ENCODE measurements at places on chromosomes 3 and 15. TPM values are rescaled to one million over a fixed set of nuclear protein-coding genes. Genes with fewer than 3 reads are reported as not detected.
A peak's percentile ranks its signal among the peaks of the same experiment; 100 is the strongest.

The OIP5 gene
- 6.7 TPM for polyA plus RNA-seq

GRCh38 chr15:84647726-84648125 lies 6.4 kb downstream of the WDR73 start:
- no peak for DNase-seq

GRCh38 chr3:133448478-133449122 lies 48.7 kb downstream of the BFSP2 start:
- DNase-seq: no peak

The MUC20 gene
- polyA plus RNA-seq: 18.9 TPM

DNA sequence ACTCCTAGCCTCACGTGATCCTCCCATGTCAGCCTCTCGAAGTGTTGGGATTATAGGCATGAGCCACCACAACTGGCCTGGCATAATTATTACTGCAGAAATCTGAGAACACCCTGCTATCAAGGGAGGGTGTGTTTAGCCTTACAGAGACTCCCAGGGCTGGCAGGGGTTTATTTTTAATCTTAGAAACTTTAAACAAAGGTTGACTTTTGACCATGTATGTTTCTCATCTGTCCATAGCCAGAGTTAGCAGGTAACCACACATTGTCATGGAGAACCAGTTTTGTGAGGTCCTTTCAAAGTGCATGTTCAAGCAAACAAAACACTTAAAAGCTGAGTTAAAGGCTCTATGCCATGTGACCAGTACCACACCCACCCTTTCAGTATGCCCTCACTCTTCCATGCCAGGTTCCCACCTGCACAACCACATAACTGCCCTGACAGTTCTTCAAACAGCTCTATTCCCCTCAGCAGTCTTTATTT lies 11.1 kb downstream of the SIAH2 start:
- DNase-seq: peak; percentile 82

DNA sequence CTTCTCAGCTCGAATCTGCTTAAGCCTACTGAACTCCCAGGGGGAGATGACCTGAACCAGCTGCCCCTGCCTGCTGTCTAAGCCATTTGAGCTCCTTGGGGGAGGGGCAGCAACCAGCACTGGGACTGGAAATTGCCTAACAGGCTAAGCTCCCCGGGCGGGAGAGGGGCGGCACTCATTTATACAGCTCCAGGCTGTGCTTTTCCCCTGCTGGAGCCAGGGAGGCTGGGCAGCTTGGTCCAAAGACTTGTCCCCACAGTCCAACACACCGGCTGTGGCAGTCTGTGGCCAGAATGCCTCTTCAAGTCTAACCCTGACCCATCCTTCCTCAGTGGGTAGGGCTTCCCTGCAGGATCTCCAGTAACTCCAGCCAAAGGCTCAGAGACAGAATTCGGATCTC lies 1241.5 kb downstream of the ROBO2 start:
- no peak for DNase-seq

GRCh38 chr3:14845826-14846225 lies 27.1 kb downstream of the FGD5 start:
- DNase-seq: peak; percentile 15

The FRMD5 gene
- not detected for polyA plus RNA-seq

- peak; percentile 74 for DNase-seq
Observed at GRCh38 chr3:194985031-194985578, 285.9 kb downstream of the XXYLT1 start.

GRCh38 chr15:93173369-93173768 lies 84.4 kb upstream of the RGMA start:
- no peak for DNase-seq

- peak; percentile 66 for DNase-seq
Observed at GRCh38 chr3:632571-633170, 436.1 kb downstream of the CHL1 start.

DNA sequence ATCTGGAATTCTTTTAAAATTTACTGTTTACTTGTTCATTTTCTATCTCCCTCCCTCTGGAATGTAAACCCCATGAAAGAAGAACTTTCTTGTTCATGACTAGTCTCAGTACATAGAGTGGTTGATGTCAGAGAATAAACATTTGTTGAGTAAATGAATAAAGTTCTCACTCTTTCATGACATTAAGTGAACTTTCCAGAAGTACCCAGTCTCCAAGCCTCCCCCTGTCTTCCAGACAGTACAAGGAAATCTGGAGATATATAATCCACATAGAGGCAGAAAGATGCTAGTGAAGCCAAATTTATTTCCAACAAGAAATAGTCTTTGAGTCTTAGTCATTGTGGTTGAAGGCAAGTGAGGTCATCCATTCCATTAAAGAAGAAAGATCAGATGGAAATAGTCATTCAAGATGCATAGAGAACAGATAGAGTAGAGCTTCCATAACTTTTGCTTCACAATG lies 71.5 kb upstream of the GALNT15 start:
- DNase-seq: no peak

- no peak for DNase-seq
Observed at GRCh38 chr15:61017109-61017508, 212.0 kb downstream of the RORA start.

- DNase-seq: no peak
Observed at GRCh38 chr3:41234823-41235721, 35.8 kb downstream of the CTNNB1 start.

DNA sequence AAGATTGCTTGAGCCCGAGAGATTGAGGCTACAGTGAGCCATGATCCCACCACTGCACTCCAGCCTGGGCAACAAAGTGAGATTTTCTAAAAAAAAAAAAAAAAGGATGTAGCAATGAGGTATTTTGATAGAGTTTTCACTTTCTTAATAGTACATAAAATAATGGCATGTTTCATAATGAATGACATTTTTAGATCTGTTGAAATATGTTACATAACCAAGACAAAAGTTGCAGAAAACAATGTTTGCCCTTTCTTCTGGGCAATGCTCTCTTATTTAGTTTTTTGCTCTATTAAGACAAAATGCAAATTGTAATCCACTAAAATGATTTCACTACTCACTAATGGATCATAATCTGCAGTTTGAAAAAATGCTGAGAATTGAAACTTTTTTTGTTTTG lies 4.4 kb upstream of the MAPK6 start:
- no peak for DNase-seq

The CADM2 gene
- 0.95 TPM for polyA plus RNA-seq

GRCh38 chr3:123767009-123767372 lies 117.1 kb downstream of the MYLK start:
- no peak for DNase-seq

- no peak for DNase-seq
Observed at GRCh38 chr3:134296616-134297015, 46.0 kb upstream of the RYK start.

GRCh38 chr3:190053919-190054672 lies 66.6 kb downstream of the P3H2 start:
- DNase-seq: no peak

DNA sequence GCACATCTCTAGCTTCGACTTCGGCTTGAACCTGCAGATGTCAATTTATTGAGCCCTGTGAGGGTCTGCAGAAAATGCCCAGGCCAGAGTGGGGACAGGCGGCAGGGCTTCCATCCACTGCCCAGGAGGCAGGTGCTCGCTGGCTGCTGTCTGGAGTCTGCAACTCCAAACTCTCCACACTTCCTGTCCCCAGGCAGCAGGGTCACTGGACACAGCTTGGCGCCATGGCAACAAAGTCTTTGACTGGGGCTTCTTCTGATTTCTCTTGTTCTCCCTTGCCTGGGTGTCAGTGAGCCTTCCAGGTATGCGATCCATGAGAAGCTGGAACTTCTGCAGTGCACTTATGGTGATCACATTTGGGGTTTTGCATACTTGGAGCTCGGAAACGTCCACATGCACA lies 33.5 kb downstream of the SV2B start:
- DNase-seq: no peak

The PTPRG gene
- 18.3 TPM for polyA plus RNA-seq

The NOX5 gene
- not detected for polyA plus RNA-seq

The FAM3D gene
- polyA plus RNA-seq: 168 TPM

- peak; percentile 83 for DNase-seq
Observed at GRCh38 chr3:24493746-24494617, 668 bp downstream of the THRB start.

The PIGZ gene
- polyA plus RNA-seq: 78.4 TPM

The ATP6V1A gene
- polyA plus RNA-seq: 47.7 TPM

- DNase-seq: no peak
Observed at GRCh38 chr3:159760046-159760445, 228.6 kb upstream of the IL12A start.

DNA sequence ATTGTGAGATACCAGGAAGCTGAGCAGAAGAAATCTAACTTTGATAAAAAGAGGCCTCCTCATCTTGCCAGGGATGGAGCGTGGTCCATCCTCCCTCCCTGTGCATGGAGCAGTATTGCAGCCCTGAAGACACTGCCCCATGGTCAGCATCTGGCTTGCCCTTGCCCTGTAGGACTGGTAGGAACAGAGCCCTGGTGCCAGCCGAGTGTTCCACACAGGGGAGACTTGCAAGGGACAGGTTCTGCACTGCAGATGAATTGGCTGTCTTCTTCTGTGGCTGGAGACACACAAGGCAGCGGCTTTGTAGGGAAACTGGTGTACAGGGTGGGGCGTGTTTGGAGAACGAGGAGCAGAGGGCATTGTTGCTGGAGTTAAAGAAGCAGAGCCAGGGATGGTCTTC lies 110.5 kb downstream of the APBA2 start:
- no peak for DNase-seq

DNA sequence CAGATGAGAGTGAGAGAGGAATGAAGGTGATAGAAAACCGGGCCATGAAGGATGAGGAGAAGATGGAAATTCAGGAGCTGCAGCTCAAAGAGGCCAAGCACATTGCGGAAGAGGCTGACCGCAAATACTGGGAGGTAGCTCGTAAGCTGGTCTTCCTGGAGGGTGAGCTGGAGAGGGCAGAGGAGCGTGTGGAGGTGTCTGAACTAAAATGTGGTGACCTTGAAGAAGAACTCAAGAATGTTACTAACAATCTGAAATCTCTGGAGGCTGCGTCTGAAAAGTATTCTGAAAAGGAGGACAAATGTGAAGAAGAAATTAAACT lies 88.9 kb downstream of the EOMES start:
- DNase-seq: no peak

DNA sequence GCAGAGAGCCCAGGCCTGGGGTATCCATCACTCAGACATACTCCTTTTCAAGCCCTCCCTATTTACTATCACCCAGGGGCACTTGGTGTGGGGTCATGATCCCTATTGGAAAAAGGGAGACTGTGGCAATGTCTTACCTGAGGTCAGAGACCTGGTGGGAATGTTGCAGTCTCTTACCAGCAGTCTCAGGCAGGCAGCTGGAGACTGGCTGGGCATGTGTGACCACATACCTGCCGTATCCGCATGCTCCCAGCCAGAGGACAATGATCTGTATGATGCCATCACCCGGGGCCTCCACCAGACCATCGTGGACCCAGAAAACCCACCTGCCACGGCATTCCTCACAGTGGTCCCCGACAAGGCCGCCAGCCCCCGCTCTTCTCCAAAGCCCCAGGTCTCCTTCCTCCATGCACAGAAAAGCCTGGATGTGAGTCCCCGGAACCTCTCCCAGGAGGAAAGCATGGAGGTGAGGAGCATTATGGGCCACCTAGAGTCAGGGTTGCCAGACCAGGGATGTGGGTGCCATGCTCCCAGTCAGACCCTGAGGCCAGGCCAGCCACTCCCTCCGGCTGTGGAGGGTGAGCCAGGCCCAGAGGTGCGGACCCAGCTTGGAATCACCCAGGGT lies 5.9 kb downstream of the SH2D7 start:
- DNase-seq: no peak

- DNase-seq: no peak
Observed at GRCh38 chr3:52297242-52298148, 9.9 kb downstream of the GLYCTK start.

The SLC2A2 gene
- 24.6 TPM for polyA plus RNA-seq

The ATP2B2 gene
- polyA plus RNA-seq: 0.55 TPM

The ZCWPW2 gene
- polyA plus RNA-seq: 0.90 TPM

- DNase-seq: no peak
Observed at GRCh38 chr15:63408524-63408923, 26.9 kb upstream of the CA12 start.

- DNase-seq: no peak
Observed at GRCh38 chr3:160040181-160040580, 51.5 kb downstream of the IL12A start.

- no peak for DNase-seq
Observed at GRCh38 chr3:106290304-106290997, 421.6 kb upstream of the CBLB start.

The MESP2 gene
- 0.39 TPM for polyA plus RNA-seq

The OSBPL10 gene
- polyA plus RNA-seq: 8.6 TPM

DNA sequence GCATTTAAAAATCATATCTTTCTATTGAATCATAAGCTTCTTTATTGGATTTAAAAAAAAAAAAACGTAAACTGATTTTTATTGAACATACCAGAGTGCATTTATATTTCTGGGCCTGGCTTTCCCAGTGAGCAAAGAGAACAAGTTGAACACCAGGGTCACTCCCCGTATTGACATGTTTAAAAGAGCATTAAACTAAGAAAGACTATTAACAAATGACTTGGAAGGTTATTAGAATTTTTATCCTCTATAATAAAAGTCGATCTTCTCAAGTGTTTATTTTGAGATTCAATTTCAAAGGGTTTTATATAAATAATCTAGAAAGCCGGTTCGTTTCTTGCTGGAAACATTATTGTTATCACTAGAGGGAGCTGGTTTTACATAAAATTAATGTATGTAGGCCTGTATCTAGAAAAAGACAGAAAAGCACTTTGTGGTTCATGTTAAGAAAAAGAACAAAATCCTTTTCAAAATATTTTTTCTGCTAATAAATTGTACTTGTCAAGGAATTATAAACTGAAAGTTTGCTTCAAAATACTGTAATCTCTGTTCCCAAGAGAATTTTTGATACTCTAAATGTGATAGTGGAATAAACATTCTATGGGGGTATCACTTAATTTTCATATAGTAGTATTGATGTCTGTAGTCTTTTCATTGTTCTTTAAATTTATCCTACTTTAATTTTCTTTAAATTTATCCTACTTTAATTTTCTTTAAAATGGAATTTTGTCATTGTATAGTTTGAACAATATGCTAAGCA lies 321.8 kb upstream of the MME start:
- peak; percentile 9 for DNase-seq

GRCh38 chr3:127455541-127456450 lies 134.7 kb downstream of the TPRA1 start:
- peak; percentile 53 for DNase-seq

GRCh38 chr15:23422946-23423708 lies 23.9 kb downstream of the GOLGA6L2 start:
- DNase-seq: no peak

GRCh38 chr15:70775160-70775559 lies 11.8 kb upstream of the UACA start:
- DNase-seq: no peak

The STXBP5L gene
- not detected for polyA plus RNA-seq

The GRAMD2A gene
- polyA plus RNA-seq: 1.4 TPM

The HGD gene
- polyA plus RNA-seq: 41.3 TPM

The GPR27 gene
- polyA plus RNA-seq: not detected

Data from small intestine (tissue), 16 donors.